GM19239 (cell line): ENCODE measurements at places on chromosomes 6 and 20.

DNA sequence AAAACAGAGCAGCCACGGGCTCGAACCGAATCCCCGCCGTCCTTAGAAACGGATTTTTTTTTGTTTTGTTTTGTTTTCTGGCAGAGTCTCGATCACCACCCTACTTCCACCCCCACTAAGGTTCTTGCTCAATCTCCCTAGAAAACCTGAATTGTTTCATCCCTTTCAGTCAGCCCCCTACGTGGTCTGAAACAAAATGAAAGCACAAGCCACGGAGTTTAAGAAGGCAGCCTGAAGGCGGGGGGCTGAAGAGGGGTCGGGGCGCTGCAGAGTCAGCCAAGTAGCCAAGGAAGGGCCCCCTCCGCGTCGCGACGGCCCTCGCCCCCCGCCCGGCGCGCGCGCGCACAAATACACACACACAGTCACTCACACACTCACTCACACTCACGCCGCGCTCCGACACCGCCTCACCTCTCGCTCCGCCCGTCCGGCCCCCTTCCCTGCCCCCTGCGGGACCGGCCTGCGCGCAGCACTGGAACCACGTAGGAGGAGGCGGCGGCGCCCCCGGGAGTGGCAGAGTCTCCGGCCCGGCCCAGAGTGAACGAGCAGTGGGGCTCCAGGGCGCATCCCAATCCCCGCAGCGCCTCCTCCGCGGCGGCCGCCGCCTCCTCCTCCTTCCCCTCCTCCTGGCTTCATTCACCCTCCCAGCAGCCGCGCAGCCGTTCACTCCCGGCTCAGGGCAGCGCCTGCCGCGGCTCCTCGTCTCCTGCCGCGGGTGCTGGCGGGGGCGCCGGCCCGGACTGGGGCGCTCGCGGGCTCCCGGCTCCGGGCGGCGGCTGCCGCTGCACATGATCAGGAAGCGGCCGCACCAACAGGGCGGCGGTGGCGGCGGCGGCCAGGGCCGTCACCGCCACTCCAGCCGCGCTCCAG lies 1.4 kb downstream of the ATXN1 start:
- no peak for DNase-seq

DNA sequence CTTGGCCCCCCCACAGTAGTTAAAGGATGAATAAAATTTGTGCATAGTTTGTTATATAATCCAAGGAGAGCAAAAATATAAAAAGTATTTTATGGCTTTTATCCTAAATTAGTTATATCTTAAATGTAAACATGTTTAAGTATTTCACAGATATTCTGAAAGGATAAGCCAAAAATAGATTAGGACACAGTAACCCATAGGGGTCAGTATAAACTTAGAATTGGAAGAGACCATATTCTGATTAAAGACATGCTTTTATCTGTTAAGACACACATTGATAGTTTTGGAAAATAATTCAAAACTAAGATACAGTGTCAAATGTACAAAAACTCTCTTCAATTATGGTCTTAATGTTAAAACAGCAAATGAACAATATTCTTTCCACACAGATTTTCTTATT lies 4.5 kb upstream of the SERINC1 start:
- DNase-seq: no peak

DNA sequence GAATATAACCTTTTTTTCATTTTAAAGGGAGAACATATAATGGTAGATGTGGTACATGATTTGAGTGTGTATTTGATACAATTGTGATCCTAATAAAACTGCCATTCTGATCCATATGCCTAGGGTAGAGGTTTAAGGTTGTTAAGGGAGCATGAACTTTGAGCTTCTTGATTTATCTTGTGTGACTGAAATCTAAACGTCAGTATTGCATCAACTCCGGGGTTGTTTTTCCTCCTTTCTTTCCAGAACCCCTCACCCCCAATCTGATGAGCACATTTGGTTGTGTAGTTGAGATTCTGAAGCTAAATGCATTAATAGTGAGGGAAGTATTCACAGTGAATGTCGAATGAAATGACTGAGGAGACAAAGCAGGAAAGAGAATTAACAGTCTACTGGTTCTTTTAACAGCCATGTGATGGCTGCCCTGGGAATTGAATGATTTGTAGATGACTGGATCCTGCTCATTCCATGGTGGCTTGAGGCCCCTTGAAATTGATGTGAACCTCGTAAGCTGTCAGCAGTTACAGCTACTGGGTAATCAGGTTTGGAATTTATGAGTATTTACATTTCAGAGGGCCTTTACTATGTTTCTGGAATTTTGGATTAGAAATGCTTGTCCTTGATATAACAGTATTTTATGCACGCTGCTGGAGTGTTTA lies 44.8 kb downstream of the FARS2 start:
- no peak for DNase-seq

GRCh38 chr20:4666001-4666479 lies 55.7 kb upstream of the PRND start:
- DNase-seq: no peak

DNA sequence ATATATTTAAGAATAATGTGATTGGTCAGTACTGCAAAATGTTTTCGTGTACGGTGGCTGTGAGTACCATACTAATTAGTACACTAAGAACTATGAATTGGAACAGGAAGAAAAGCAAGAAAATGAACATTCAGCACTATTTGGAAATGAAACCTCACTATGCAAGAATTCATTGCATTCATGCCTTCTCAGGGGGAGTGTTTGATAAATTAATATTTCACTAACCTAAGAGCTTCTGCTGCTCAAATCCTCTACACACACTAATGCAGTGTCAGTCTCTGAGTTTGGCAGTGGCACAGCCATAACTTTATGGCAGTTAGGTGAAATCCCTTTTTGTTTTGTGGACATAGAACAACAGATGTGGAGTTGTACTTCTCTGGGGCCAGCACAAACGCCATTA lies 60.1 kb downstream of the SLC16A10 start:
- DNase-seq: no peak

DNA sequence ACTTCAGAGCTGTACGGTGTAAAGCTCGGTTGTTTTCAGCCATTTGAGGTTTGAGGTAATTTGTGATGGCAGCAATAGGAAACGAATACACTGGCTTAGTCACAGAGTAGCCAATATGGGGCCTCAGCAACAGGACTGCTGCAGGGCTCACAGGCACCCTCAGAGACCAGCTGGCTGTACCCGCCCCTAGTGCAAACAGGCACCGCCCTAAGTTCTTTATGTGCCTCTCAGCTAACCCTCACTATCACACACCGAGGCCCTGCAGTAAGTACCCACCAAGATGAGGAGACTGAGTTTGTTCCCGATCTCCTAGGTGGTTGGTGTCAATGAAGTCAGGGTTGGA lies 11.2 kb upstream of the SERPINB9 start:
- DNase-seq: no peak

GRCh38 chr6:41643899-41644269 lies 5.6 kb downstream of the MDFI start:
- DNase-seq: no peak

DNA sequence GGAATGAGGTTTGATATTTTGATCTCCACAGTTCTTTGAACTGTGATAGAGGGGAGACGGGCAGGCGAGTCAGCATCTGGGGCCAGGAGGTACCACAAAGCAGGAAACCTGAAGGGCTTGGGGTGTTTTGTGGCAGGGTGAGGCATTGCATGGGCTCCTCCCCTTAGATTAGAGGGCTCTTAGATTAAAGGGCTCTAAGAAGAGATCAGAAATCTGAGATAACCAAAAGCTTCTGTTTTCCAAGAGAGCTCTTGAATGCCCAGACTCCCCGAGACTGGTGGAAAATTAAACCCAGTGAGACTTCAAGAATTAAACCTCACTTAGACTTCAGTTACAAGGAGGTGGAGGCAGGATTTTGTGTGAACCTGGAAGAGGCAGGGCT lies 2.4 kb upstream of the GPX5 start:
- DNase-seq: no peak

- no peak for DNase-seq
Measured at GRCh38 chr6:43593938-43594337, 18.0 kb downstream of the POLH start.

GRCh38 chr6:16102208-16102607 lies 26.7 kb upstream of the MYLIP start:
- no peak for DNase-seq

DNA sequence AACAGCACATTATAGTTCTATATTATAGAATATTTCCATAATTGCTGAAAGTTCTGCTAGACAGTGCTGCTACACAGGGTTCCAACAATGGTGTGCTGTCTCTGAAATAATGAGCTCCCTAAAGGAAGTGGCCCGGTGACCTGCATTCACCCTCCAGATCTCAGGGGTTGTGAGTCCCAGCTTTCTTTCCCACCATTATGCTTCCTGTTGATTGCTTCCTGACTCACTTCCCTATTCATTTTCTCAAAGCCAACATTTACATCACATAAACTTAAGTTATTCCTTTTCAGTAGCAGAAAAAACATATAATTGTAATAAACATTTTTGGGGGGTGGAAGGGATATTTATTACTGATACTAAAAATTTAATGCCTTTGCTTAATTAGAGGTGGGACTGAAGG lies 12.9 kb upstream of the CCN6 start:
- no peak for DNase-seq

- no peak for DNase-seq
Measured at GRCh38 chr6:139550361-139550760, 175.9 kb upstream of the CITED2 start.

GRCh38 chr6:109235481-109236038 lies 140.3 kb downstream of the CEP57L1 start:
- no peak for DNase-seq

DNA sequence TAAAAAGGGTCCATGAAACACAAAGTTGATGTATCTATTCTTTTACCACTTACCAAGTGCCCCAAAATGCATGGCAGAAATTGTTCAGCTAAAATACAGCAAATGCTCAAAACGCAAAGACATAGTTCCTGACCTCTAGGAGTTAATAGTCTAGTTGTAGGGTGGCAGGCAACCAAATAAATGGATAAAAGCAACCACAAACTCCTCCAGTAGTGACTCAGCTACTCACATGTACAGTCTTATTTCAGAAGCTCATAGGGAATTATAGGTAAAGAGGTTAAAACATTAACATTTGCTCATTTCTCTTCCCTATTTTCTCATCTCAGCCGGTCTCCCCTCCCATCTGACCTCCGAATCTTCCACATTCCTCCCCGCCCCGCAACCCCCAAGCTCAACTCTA lies 143.9 kb upstream of the INSM1 start:
- DNase-seq: no peak

GRCh38 chr6:37862992-37863391 lies 43.5 kb downstream of the ZFAND3 start:
- no peak for DNase-seq

DNA sequence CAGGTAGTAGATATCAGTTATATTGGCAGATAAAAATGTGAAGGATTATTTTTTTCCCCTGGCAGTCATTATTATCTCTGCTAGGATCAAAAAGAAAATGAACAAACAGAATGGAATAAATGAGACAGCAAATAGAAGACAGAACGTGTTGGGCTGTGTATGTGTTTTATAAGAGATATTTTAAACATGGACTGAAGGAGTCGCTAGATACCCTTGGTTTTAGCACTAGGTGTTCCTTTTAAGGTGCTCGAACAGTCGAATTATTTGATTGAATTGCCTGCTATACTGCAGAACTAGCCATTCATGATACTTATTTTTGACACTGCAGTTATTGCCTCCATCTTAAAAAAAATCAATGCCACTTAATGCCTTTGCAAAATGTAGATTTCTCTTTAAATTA lies 3.7 kb downstream of the GRIK2 start:
- DNase-seq: no peak

DNA sequence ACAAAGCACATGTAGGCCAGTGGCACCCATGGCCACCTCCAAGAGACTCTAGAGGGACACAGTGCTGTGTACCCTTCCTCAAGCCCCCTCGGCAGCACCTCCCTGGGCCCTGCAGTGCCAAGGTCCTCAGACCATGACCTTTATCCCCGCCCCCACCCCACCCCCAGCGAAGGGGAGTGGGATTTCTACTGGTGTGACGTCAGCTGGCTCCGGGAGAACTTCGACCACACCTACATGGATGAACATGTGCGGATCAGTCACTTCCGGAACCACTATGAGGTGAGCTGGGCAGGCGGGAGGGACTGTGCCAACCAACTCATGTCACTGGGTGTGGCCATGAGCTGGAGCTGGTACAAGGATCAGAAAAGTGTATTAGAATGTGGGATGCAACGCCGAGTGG lies 38.0 kb downstream of the TTLL9 start:
- DNase-seq: no peak

DNA sequence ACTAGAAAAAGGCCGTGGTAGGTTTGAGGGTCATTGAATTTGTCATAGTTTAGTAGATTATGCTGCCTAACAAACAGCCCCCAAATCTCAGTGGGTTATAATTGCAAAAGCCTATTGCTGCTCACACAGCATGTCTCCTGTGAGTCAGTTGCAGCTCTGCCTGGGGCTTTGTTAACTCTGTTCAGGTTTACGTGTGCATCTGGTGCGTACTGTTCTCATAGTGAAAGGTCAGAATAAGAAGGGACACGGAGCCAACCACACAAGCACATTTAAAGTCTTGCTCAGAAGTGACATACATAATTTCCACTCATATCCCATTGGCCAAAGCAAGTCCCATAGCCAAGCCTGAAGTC lies 48.1 kb upstream of the BMP2 start:
- DNase-seq: no peak

DNA sequence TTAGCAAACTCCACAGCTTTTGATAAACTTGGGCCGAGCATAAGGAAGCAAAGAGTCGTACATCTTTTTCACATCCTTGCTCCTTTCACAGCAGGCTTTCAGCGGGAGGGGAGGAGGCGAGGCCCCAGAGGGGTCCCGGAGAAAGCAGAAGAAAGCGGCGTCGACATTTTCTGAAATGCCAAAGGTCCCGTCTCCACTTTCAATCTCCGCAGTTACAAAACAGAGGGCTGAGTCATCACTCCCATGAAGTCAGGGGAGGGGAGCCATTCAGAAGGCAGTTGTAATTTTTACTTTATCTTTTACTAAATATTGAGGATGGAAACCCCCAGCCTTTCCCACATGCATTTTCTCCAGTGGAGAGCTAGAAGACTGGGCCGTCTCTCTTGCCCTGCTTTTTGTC lies 174.2 kb upstream of the THBS2 start:
- DNase-seq: no peak

DNA sequence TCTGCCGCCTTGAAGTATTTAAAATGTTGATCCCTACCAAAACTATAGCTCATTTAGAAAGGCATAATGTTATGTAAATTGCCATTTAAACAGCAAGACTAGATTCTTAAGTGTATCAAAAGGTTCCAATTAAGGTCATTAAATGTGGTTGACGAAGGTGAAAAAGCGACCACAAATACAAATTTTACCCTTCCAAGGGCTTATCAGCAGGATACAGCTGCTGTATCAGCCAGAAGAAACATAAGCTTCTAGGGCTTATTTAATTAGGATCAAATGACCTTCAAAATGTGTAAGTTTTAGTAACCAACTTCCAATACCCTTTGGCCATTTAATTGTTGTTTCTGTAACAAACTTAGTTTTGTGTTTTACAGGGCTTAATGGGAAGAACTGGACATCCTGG lies 139.9 kb downstream of the COL9A1 start:
- no peak for DNase-seq

- no peak for DNase-seq
Measured at GRCh38 chr20:56572172-56572571, 39.1 kb downstream of the FAM209B start.

- DNase-seq: no peak
Measured at GRCh38 chr20:24485981-24486380, 16.6 kb downstream of the SYNDIG1 start.

GRCh38 chr20:19769507-19769906 lies 11.4 kb downstream of the RIN2 start:
- no peak for DNase-seq
